ENCODE measurements at places on chromosomes 2 and 18. TPM values are rescaled to one million over a fixed set of nuclear protein-coding genes. Genes with fewer than 3 reads are reported as not detected.
A peak's percentile ranks its signal among the peaks of the same experiment; 100 is the strongest.

The ARHGAP25 gene
- 14.7 TPM for total RNA-seq

DNA sequence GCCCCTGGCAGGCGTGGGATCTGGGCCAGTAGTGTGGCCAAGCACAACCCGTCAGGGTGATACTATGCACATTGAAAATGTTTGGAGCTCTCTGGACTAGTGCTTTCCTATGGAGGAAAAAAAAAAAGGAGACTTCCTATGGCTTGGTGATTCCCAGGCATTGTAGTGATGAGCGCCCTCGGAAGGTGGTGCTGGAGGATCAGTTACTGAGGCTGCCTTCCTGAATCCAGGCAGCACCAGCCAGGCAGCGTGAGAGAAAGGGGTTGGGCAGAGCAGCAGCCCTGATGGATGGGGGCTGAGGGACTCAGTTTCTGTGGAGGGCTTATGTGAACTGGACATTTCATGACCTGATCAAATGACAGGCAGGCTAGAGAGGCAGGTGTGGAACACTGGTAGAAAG lies 70.9 kb downstream of the CHRNA1 start:
- DNase-seq, result no peak

GRCh38 chr2:73072129-73072395 lies 550 bp upstream of the SFXN5 start:
- DNase-seq, result peak; percentile 72

- DNase-seq, result no peak
Observed at GRCh38 chr2:240292035-240292574, 143.4 kb upstream of the GPC1 start.

The PTPRN gene
- total RNA-seq, result not detected

The CFC1 gene
- not detected for total RNA-seq

The VIL1 gene
- total RNA-seq, result not detected

Measured in ureter (tissue), 1 donor.